ENCODE measurements at places on chromosomes 2 and 18.

- DNase-seq, result peak; percentile 87
These were observed 120.0 kb upstream of the RBMS1 start for GRCh38 chr2:160613466-160614153.

- DNase-seq, result peak; percentile 90
These were observed 1.5 kb downstream of the RND3 start for GRCh38 chr2:150485871-150486538.

DNA sequence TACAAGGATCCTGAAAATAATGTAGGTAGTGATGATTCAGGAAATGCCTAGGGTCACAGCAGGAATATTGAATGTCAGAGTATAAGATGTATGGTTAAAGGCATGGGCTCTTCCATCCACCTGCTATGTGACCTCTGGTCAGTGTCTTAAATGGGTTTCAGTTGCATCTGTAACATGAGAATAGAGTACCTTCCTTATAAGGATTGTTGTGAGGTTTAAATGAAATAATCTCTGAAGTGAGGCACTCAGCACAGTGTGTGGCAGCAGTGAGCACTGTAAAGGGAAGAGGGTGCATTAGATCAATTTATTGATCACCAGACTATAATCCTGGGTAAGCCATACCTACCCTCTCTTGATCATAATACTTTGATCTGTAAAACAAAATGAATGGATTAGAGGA is 319.1 kb downstream of the SLC4A3 start:
- no peak for DNase-seq

- peak; percentile 32 for DNase-seq
These were observed 189.1 kb upstream of the BCL2L11 start for GRCh38 chr2:110931648-110932047.

- DNase-seq, result peak; percentile 87
These were observed 35.5 kb downstream of the IL1R2 start for GRCh38 chr2:102027036-102027980.

- DNase-seq, result no peak
These were observed 25.9 kb downstream of the GCG start for GRCh38 chr2:162126111-162126519.

DNA sequence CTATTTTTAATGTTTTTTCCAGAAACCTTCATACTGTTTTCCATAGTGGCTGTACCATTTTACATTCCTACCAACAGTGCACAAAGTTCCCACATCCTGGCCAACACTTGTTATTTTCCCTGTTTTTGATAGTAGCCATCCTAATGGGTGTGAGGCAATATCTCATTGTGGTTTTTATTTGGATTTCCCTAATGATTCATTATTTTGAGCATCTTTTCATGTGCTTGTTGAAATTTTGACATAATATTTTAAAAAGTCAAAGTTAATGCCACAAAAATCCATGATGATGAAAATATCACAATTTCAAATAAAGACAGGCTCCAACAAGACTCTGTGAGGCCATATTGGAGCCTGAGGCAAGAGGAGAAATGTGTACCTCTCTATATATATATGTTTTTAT is 50.2 kb downstream of the VWA3B start:
- no peak for DNase-seq

- DNase-seq, result peak; percentile 97
These were observed 48.5 kb downstream of the SMAD7 start for GRCh38 chr18:48902023-48902855.

DNA sequence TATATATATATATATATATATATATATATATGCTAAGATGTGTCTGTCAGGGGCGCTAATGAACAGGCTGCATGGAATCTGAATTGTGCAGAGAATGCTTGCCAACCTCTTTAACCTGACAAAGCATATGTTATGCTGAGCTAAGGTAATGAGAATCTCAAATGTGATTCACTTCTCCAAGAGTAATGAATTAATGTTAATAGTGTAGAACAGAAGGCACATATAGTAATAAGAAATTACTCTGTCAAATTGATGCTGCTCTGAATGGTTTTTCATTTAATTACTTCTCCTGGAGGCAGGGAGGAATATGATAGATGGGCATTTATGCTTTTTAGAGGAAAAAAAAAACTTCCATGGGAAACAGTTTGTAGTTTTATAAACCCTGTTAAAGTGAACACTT is 35.4 kb downstream of the COX7A2L start:
- no peak for DNase-seq

GRCh38 chr2:141207036-141207385 is 923.8 kb downstream of the LRP1B start:
- no peak for DNase-seq

GRCh38 chr2:233989221-233989858 is 61.2 kb upstream of the SPP2 start:
- DNase-seq, result no peak

DNA sequence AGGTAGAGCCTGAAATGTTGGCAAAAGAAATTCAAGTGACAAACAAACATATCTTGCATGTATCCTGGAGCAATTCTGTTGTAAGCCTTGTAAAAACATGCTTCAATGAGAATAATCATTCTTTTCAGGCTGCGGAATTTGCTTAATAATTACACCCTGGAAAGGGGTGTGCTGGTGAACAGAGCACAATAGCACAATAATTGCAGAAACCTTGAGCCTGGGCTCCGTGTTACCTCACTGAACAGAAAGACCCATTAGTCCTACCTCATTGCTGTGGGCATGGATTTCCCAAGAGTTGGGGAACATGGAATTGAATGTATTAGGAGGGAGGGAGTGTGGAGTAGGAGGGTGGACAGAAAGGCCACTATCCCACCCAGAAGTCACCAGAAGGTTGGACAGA is 168.0 kb upstream of the ALKAL2 start:
- DNase-seq, result no peak

- peak; percentile 53 for DNase-seq
These were observed 37.6 kb downstream of the ZNF516 start for GRCh38 chr18:76457475-76457874.

DNA sequence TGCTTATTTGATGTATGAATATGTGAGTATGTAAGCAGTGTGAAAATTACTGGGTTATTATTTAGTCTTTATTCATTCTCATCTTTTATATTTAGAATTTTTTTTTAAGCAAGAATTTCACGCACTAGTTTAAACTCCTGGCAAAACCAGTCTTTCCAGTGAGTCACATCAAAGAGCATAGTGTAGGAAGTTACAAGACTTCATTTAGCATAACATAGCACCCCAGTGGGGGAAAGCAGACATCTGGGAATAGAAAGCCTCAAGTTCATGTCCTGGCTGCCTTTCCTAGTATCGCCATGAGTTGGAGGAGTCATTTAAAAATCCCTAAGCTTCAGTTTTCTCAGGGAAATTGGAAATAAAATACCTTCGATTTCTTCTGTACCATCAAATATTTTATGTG is 408.3 kb downstream of the NUP35 start:
- peak; percentile 2 for DNase-seq

GRCh38 chr2:31335921-31336585 is 78.5 kb downstream of the XDH start:
- peak; percentile 89 for DNase-seq

DNA sequence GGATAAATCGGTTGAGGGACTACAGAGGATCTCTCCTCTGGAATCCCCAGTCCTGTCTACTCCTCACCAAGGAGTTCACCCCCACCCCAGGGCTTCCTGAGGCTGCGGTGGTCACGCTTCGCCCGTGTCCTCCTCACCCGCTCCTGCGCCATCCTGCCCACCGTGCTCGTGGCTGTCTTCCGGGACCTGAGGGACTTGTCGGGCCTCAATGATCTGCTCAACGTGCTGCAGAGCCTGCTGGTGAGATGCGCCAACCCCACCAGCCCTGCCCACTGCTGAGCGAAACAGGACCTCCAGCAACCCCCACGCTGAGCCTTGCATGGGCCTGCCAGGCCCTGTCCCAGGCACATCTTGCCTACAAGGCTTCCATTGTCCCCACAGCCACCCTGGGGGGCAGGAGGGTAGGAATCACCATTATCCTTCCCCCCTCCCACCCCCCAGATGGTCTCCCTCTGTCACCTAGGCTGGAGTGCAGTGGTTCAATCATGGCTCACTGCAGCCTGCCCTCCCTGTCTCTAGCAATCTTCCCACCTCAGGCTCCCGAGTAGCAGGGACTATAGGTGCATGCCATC is 6.7 kb upstream of the CTDSP1 start:
- DNase-seq, result no peak

GRCh38 chr2:46171411-46171953 is 125.7 kb upstream of the EPAS1 start:
- peak; percentile 84 for DNase-seq

DNA sequence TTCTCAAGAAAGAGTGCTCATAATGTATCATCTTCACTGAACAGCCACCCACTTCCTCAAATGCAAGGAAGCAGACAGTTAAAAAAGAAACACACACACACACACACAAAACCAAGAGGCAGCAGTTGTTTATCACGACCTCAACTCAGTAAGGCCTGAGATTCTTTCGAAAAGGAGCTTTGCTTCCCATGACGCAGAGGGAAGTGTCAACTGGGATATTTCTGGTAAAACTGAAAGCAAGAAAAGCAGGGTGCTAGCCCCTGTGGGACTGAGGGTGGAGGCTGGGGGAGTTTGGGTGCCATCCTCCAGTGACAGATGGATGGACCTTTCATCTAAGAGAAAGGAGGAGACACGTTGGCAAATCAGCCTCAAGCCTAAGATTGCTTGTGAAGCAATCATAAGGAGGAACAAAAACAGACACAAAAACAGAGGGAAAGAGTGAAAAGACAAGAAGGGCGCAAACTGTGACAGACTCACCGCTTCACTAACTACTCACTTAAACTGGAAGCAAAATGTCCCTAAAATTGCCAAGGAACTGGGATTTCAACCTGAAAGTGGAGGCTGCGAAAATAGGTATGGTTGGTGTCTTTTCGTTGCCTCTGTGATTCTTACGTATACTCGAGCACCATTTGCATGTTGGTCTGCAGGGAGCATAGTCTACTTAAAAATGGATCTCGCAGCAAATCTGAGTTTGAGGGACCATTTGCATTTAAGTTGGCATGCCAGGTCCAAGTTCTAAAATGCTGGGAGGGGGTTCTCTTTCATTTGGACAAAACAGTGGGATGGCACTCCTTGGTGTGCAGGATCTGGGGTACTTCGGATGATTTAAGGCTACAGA is at the start of gene ARHGAP25:
TSS of gene ARHGAP25 (plus strand) at position 124 of the 838 bp plus-strand sequence. CDS start at position 513, 389 bp downstream.
- DNase-seq, result no peak

- peak; percentile 36 for DNase-seq
These were observed 156.2 kb upstream of the NABP1 start for GRCh38 chr2:191521608-191522208.

DNA sequence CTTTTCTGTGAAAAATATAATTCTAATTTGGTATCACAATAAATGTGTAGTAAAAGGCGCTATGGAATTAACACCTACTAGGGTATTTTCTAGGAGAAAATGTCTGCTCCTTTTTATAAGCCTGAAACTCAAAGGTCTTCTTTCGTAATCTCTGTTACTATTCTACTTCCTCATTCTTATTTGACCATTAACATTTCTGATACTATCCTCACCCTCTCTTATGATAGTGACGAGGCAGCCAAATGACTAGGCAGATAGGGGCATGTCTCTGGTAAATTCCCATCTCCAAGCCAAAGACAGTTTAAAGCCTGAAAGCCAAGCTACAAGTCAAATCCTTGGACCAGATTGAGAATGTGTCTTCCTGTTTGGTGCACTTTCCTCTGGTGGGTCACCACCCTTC is 251.7 kb downstream of the LRRTM4 start:
- no peak for DNase-seq

GRCh38 chr2:131475831-131476230 is at the start of gene TUBA3D:
TUBA3D (plus strand) TSS chr2:131476119; CDS start chr2:131476200, 81 bp downstream.
- no peak for DNase-seq

DNA sequence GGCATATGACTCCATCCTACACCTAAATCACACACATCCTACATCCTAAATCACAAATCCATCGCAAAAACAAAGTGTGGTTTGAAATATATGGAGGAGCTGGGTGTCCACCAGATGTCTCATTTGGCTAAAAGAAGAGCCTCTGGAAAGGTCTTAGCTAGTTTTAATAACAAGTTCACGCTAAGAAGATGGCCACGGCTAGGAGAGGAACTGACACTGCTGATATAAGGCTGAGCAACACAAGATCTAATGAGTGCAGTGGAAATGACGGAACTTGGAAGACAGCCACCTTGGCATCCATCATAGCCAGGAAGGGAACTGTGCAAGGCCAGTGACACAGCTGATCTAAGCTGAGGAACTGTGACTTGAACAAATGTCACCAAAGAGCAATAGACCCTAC is 60.0 kb upstream of the AGAP1 start:
- DNase-seq, result peak; percentile 20

DNA sequence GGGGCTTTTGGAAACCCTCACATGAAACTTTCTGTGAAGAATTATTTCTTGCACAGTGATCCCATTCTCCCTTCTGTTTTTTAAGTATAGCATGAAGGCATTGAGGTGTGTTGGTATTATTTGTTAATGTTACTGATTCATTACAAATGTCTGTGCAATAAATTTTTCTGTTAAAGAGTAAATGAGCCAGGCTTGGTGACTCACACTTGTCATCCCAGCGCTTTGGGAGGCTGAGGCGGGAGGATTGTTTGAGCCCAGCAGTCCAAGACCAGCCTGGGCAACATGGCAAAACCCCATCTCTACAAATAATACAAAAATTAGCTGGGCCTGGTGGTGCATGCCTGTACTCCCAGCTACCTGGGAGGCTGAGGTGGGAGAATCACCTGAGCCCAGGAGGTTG is 87.8 kb downstream of the KCTD18 start:
- DNase-seq, result no peak

DNA sequence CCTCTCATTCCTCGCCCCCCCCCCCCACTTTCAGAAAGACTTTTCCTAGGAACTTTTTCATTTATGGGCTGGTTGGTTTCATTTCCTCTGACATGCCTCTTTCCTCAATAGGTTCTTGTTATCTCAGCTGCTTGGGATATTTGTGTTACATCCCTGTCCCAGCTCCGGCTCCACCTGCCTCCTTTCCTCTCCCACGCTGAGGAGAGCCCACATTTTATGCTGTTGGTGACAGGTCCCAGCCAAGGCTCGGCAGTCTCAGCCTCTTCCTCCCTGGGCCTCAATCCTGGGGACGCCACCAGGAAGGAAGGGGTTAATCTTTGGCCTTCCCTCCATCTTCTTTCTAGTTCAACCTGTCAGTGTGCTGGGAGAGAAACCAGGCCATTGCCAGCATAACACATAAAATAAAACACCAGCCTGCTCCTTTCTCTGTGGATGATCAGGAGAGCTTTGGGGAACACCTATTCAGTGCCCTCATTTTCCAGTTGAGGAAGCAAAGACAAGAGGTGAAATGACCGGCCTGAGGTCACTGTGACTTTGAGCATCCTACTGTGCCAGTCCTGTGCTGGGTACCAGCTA is 216.9 kb upstream of the TNP1 start:
- no peak for DNase-seq

DNA sequence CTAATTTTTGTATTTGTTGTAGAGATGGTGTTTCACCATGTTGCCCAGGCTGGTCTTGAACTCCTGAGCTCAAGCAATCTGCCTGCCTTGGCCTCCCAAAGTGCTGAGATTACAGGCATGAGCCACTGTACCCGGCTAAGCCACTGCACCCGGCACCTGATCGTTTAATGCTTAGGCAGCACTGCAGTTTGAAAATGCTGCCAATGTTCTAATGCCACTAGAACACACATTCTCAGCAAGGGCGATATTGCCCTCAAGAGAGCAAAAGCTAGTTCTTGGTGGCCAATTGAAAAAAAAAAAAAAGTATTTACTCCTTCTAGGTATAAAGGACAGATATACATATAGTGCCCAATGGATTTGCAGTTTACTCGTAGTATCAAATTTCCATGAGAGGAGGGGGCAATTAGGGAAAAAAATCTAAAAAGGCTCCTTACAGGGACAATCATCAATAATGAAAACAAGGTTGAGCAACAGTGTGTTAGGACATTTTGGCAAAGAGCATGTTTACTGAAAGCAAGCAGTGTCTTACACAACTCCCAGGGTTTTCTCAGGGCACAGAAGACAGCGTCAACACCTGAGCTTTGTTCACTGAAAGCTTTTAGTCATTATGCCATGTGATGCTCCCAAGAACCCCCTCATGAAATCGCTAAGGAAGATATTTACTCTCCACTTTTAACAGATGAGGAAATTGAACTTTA is 199.9 kb upstream of the PKDCC start:
- no peak for DNase-seq
